Erythroblast (primary cell): ENCODE measurements at places on chromosomes 12 and 14.

- no peak for DNase-seq
These were observed 3.8 kb downstream of the AKAP3 start for GRCh38 chr12:4645023-4645422.

DNA sequence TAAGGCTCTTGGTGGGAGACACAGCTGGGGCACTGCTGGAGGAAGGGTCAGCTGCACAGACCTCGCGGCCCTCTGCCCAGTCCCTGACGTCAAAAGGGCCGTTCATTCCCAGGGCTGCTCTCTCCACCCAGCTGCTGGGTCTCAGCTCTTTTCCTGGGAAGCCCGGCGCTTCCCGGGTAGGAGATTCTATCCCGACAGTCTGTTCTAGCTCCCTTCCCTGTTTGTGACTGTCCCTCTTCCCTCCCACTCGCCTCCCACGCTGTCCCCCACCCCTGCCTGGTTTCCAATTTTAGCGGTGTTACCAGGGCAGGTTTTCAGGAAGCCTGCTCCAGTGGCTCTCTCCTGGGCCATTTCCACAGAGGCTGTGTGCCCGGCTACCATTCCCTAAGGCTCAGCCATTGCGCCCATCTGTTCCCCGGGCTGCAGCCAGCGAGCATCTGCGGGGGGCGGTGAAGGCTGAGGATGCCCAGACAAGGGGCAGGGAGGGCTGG, 186.6 kb downstream of the CACNA1C start:
- DNase-seq: no peak

- peak; percentile 73 for DNase-seq
These were observed 601 bp downstream of the ZNF839 start for GRCh38 chr14:102320033-102320660.

GRCh38 chr14:53023325-53023724, 72.5 kb upstream of the FERMT2 start:
- DNase-seq: no peak

DNA sequence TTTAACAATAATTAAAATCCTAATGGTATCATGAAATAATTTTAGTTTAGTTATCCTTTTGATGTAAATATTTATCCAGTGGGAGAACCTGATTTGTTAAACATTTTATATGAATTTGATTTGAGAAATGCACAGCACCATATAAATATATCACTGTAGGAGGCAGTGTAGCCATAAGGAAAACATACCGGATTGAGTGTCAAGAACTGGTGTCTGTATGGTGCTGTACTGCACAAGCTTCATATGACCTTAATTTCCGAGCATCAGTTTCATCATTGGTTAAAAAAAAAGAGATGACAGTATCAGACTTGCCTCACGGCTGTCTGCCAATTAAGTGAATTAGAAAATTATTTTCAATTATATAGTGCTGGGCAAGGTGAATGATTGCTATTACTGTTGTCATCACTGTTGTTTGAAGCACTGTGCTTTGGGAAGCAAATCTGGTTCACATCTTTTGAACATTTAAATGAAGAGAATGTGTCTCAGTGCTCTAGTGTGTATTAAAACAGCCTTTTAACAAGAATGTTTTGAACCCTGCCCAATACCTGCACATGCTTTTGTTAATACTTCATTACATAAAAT, 72.1 kb downstream of the TMTC2 start:
- DNase-seq: no peak

DNA sequence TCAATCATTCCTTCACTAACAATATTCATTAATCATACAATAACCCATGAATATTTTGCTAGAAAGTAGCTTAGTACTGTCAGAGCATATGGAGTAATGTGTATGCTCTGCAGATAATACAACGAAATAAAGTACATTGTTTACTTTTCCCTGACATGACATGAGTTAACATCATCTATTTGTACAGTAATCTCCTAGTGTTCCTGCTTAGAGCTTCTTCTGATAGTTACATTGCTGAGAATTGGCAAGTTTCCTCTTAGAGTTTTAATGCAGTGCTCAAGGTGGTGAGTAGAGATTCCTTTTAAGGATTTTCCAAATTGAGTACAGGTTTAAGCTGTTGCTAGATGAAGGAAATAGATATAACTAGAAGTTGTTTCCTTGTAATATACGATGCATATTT, 164.5 kb upstream of the NPAS3 start:
- DNase-seq: no peak

DNA sequence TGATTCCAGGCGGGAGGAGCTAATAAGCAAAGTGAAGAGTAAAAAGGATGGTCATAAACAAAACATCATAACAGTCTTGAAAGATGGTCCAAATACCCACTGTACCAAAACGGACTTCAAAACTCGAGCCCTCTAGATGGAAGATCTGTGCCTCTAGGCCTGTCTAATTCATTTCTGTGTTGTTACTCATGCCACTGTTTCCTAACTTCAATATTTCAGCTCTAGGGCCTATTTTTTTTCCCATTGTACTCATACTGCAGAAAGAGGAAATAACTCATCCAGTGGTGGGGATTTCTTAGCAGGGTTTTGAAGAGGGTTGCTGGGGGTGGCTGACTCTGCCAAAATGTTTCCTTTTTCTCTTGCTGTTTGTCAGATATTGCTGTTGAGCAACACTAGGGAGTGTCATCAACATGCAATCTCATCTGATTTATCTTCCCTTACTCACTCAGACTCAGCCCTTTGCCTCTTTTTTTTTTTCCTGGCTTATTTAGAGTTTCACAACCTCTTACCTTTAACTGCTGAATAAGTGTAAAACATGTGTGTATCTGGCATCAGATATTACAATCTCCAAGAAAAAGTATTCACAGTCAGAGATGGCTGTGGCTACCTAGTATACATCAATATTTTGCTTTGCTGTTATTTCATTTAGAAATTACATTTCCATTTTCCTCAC, 189.6 kb downstream of the DUSP6 start:
- peak; percentile 45 for DNase-seq

DNA sequence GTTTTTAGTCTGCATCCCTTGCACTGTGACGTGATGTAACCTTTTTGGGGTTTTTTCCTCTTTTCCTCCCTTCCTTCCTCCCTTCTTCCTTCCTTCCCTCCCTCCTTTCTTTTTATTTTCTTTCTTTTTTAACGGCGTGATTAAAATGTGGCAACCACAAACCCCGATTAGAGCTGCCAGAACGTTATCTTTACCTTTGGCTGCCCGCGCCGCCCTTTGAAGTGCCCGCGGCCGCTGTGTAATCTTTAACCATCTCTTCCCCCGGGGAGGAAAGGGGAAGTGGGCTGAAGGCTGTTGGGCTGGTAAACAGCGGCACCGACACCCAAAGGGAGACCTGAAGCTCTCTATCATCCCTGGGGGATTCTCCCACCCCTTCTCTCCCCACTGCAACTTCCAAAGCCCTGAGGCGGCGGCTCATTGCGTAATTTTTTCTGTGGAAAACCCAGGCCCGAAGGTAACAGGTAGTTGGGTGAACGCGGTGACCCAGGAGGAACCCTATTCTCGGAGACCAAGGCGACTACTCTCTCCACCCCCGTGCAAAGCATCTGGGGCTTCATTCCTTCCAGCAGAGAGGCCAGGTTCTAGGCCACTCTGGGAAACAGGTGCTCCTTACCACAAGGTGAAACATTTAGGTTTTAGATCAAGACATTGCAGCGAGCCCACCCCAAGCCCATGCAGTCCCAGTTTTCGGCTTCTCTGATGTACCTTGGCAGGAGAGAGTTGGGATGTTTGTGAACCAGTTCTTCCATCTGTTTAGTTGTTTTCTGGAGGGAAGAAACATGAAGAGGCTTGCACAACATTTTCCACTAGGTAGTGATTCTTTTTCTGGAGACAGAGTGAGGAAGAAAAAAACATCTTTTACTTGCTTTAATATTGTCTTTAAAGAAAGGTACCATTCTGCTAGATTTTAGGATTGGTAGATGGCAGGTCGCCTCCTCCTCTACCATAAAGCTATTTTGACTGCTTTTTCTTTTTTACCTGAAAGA, 1.5 kb downstream of the LGR5 start:
- peak; percentile 13 for DNase-seq

GRCh38 chr12:88805692-88806091, 225.4 kb upstream of the KITLG start:
- DNase-seq: no peak

GRCh38 chr14:54010981-54011380, 54.4 kb upstream of the BMP4 start:
- no peak for DNase-seq

GRCh38 chr12:108455706-108456105, 59.4 kb upstream of the FICD start:
- DNase-seq: no peak

- DNase-seq: no peak
These were observed 161.2 kb downstream of the TTC8 start for GRCh38 chr14:88985654-88986053.

- DNase-seq: no peak
These were observed 118.0 kb upstream of the TMEM260 start for GRCh38 chr14:56461276-56462275.

GRCh38 chr14:25132732-25133422, 82.9 kb upstream of the STXBP6 start:
- DNase-seq: peak; percentile 44

DNA sequence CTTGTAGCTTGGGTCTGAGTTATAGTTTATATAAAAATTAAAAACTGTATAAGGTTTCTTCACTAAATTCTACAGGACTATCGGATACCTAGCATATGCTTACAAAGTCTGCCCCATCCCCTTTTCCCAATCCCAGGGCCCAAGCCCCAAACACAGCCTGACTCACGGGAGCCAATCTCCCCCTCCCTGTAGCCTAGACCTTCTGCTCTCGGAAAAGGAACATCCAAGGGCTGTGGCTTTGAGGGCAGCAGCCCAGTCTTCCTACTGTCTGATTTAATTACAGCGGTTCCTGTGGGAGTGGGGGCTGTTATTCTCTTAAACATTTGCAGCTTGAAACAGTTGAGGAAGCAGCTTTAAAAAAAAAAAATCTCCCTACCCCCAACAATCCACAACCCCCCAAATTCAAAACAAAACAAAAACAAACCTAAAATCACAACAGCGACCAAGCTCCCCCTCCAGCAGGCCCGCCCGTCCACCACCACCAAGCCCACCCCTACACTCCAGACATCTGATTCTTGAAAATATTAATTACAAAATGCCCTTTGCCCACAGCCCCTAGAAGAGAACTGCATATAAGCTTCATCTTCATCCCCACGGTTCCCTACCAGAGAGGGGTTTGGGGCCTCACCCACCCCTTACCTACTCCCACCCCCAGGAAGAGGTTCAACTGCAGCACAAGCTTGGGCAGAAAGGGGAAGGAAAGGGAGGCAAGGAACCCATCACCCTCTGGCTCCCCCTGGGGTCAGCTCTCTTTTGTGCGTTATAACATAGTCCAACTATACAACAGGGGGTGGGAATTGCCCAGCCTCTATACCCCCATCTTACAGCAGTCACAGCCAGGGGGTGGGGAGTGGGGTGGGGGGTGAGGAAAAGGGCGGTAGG, 1.1 kb upstream of the PRKAG1 start:
- peak; percentile 70 for DNase-seq

DNA sequence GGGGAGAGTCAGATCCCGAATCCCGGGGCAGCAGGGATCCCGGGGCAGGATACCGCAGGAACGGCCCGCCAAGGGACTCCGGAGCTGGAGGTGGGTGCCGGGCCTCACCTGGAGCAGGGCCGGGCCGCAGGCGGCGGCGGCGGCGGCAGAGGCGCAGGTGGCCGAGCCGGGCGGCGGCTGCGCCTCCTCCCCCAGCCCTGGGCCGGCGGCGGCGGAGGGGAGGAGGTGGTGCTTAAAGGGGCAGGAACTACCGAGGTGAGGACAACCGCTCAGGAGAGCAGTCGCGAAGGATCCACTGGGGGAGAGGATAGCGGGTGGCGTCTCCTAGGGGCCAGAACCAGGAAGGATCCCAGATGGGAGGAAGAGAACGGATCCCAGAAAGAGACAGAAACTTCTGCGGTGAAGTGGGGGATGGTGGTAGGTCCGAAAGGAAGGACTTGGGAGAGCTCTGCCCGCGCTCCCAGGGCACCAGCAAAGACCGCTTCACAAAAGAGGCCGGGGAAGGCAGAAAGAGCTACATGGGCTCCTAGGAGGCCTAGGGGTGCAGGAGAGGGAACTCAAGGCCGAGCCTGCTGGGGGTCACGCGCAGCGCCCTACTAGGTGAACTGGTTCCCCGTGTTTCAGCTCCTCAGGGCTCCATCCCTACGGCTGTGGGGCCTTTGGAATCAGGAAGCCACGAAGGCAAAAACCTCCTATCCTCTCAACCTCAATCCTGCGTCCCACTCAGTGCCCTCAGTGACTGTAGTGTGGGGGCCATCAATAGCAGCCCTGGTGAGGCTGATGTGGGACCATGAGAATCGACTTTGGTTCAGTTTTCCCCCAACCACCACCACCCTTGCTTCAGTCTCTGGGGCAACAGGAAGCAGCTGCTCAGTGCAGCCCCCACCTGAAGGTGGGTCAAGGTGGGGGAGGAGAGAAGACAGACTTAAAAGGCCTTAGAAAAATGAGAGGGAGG, 5.0 kb upstream of the BAZ2A start:
- DNase-seq: peak; percentile 72

DNA sequence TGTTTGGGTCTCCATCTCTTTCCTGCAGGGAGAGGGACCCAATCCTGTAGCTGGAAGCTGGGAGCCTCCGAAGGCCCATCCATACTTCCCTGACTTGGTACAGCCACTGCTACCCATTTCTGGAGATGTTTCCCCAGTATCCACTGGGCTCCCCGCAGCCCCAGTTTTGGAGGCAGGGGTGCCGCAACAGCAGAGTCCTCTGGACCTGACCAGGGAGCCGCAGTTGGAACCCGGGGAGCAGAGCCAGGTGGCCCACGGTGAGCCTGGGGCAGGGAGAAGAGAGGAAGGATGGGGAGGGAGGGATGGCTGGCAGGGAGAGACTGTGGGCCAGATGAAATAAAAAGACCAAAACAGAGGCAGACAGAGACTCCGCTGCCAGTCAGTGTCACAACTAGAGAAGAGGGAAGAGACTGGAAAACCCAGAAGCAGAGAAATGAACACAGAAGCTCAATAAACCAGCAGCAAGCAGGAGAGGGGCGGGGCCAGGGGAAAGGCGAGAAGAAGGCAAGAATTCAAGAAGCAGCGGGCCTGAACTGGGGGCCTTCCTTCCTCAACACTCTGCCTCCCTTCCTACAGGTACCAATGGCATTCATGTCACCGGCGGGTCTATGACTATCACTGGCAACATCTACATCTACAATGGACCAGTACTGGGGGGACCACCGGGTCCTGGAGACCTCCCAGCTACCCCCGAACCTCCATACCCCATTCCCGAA, 6.3 kb downstream of the LTBR start:
- DNase-seq: no peak
